ENCODE measurements at places on chromosomes 2 and 18. TPM values are rescaled to one million over a fixed set of nuclear protein-coding genes. Genes with fewer than 3 reads are reported as not detected.

DNA sequence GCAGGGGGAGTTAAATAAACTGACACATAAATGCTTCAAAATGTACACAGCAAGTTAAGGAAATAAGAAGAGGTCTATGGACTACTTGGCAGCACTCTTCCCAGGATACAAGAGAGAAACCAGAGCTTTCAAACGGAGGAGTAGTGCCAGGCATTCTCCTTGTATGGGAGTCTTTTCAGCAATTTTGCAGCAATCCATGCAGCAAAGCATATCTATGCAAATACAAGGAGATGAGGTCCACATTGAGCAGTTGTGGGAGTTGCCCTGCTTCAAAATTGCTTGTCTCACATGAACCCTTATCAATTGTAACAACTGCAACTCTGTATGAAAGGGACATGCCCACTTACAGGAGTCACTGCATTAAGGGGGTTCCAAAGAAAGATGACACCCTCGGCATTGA lies 37.8 kb downstream of the SCN9A start:
- no peaks in the 10 kb centered on the region for H3K4me1 ChIP-seq
- no peak overlapping the region for H3K4me3 ChIP-seq
- no peaks in the 10 kb centered on the region for H3K36me3 ChIP-seq
- DNase-seq = no peak
- no peak overlapping the region for H3K27ac ChIP-seq
- H3K27me3 ChIP-seq = no peaks in the 10 kb centered on the region

DNA sequence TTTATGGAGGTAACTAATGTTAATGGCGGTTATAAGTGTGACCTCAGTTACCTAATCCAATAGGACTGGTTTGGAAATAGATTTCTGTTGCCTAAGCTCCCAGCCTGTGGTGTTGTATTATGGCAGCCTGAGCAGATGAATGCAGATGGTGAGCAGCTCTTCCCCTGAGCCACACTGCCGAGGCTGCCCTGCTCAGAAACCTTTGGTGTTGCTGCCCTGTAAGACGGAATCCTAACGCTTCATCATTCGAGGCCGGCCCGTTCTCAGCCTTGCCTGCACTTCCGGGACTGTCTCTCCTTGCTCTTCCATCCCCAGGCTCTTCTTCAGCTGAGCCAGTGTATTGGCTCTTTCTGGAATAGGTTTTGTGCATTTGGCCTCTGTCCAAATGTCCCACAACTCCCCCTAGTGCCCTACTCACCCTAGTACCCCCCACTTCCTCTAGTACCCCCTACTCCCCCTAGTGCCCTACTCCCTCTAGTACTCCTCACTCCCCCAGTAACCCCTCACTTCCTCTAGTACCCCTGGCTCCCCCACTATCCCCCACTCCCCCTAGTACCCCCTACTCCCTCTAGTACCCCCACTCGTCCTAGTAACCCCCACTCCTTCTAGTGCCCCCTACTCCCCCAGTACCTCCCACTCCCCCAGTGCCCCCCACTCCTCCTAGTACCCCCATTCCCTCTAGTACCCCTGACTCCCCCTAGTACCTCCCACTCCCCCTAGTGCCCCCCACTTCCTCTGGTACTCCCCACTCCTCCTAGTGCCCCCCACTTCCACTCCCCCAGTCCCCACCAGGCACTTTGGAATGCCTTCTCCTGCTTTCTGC lies 106.0 kb upstream of the TAF1B start:
- H3K4me3 ChIP-seq = no peak overlapping the region
- no peak for DNase-seq
- no peak overlapping the region for H3K27ac ChIP-seq
- H3K36me3 ChIP-seq = no peaks in the 10 kb centered on the region
- H3K4me1 ChIP-seq = peaks cover 7% of the 10 kb centered on the region
- peaks cover 2% of the 10 kb centered on the region for H3K27me3 ChIP-seq

DNA sequence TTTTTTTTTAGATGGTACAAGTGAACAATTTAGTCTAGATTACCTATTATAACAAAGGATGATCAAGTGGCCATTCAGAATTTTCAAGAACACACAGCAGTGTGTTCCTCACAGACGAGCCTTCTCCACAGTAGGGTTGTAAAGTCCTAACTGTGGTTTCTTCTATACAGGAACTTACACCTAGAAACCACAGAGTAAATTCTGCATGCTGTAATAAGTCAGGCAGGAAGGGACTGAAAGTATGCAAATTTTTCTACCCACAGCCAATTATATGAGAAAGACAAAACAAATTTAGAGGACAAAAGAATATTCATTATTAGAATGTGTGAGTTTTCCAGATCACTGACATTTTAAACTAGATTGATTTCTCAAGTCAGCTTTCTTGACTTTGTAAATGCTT lies 99.5 kb downstream of the RBMS1 start:
- peaks cover 7% of the 10 kb centered on the region for H3K36me3 ChIP-seq
- H3K27me3 ChIP-seq = no peaks in the 10 kb centered on the region
- H3K4me1 ChIP-seq = peaks cover 62% of the 10 kb centered on the region

GRCh38 chr2:132276571-132276981 lies 114.8 kb upstream of the ANKRD30BL start:
- no peak overlapping the region for H3K4me3 ChIP-seq
- no peak for DNase-seq
- H3K4me1 ChIP-seq = no peaks in the 10 kb centered on the region
- H3K27me3 ChIP-seq = no peaks in the 10 kb centered on the region
- H3K36me3 ChIP-seq = no peaks in the 10 kb centered on the region

GRCh38 chr2:147538821-147539220 lies 306.0 kb upstream of the ACVR2A start:
- H3K4me1 ChIP-seq = no peaks in the 10 kb centered on the region
- H3K27me3 ChIP-seq = no peaks in the 10 kb centered on the region
- H3K27ac ChIP-seq = no peak overlapping the region
- H3K36me3 ChIP-seq = no peaks in the 10 kb centered on the region
- no peak for DNase-seq

GRCh38 chr2:18999198-18999597 lies 359.2 kb downstream of the OSR1 start:
- no peak overlapping the region for H3K4me3 ChIP-seq
- H3K36me3 ChIP-seq = no peaks in the 10 kb centered on the region
- no peak for DNase-seq
- no peak overlapping the region for H3K27ac ChIP-seq
- no peaks in the 10 kb centered on the region for H3K27me3 ChIP-seq

DNA sequence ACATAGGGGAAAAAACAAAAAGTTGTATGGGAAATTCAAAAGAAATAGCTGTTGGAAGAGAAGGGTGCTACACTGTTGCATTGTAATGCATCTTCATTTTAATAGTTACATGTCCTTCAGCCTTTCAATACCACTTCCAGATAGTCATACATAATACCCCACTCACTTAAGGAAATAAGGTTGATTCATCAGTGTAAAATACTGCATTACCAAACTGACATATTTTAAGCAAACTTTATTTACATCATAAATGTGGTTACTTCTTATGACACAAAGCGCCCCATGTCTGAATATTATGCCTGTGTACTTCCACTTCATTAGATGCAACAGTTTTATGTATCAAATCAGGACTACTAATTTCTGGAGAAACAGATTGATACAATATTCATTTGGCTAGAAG lies 4.5 kb downstream of the RBMS1 start:
- H3K4me1 ChIP-seq = peaks cover 4% of the 10 kb centered on the region
- H3K36me3 ChIP-seq = no peaks in the 10 kb centered on the region
- DNase-seq = no peak
- no peak overlapping the region for H3K27ac ChIP-seq
- H3K4me3 ChIP-seq = no peak overlapping the region

DNA sequence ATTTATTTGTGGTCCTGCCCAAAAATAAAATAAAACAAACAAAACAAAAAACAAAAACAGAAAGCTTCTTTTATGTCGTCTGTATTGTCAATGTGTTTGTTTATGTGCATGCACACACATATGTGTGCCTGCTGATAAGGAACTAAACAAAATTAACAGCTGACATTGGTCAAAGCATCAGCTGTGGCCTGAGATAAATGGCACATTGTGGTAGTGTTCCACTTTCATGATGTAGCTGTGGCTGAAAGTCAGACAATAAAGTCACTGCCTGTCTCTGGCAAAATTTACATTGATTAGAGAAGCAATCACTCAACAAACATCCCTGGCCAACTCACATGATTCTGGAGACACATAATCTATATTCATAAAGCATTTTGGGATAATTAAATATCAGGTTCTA lies 203.4 kb upstream of the PIK3C3 start:
- no peak for DNase-seq
- H3K4me1 ChIP-seq = no peaks in the 10 kb centered on the region
- no peak overlapping the region for H3K27ac ChIP-seq

DNA sequence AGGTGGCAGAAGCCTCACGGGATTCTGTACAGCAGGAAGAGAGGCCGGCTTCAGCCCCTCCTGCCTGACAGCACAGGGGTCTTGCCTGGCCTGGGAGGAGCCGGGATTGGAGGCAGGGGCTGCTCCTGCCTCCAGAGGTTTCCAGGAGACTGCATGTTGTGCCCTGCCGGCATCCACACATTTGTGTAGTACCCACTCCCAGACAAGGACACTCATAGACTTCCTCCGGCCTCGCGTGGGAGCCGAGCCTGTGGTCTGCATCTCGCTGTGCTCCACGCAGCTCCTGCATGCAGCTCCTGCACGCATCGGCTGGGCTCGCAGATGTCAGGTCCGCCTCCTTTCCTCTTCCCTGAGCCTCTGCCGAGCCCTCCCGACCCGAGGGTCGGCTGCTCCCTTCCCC lies 34.7 kb downstream of the TPO start:
- peaks cover 21% of the 10 kb centered on the region for H3K27me3 ChIP-seq
- no peak overlapping the region for H3K27ac ChIP-seq
- no peaks in the 10 kb centered on the region for H3K36me3 ChIP-seq
- no peak overlapping the region for H3K4me3 ChIP-seq
- no peaks in the 10 kb centered on the region for H3K4me1 ChIP-seq
- no peak for DNase-seq

GRCh38 chr2:2230433-2230817 lies 100.7 kb downstream of the MYT1L start:
- no peaks in the 10 kb centered on the region for H3K36me3 ChIP-seq
- no peak for DNase-seq
- H3K4me1 ChIP-seq = no peaks in the 10 kb centered on the region

DNA sequence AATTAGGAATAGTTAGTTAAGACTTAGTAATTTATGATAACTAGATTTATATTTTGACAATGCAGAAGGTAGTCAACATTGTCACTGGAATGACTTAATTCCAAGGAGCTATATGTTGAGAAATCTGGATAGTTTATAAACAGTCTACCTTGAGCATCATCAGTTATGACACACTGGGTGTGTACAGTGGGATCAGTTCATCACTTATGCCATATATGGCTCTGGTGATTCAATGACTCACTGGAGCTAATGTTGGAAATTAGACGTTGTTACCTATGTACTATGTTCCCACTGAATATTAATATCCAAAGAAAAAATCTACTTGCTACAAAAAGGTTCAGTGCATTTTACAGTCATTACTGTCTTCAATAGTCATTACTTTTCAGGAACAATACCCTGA lies 34.0 kb upstream of the ITPRID2 start:
- H3K4me3 ChIP-seq = no peak overlapping the region
- H3K27ac ChIP-seq = no peak overlapping the region
- DNase-seq = no peak

- H3K36me3 ChIP-seq = peaks cover 4% of the 10 kb centered on the region
- H3K4me3 ChIP-seq = no peak overlapping the region
- no peaks in the 10 kb centered on the region for H3K4me1 ChIP-seq
- no peak for DNase-seq
- no peaks in the 10 kb centered on the region for H3K27me3 ChIP-seq
Measured at GRCh38 chr2:44741507-44741906, 200.0 kb upstream of the SIX3 start.

- H3K4me1 ChIP-seq = no peaks in the 10 kb centered on the region
- no peak overlapping the region for H3K4me3 ChIP-seq
- DNase-seq = no peak
- peaks cover 9% of the 10 kb centered on the region for H3K27me3 ChIP-seq
Measured at GRCh38 chr18:25842665-25843064, 247.7 kb downstream of the SS18 start.

- peaks cover 5% of the 10 kb centered on the region for H3K4me1 ChIP-seq
- H3K4me3 ChIP-seq = no peak overlapping the region
- H3K36me3 ChIP-seq = no peaks in the 10 kb centered on the region
- peaks cover 24% of the 10 kb centered on the region for H3K27me3 ChIP-seq
- H3K27ac ChIP-seq = no peak overlapping the region
Measured at GRCh38 chr2:51613-52012, 5.3 kb upstream of the FAM110C start.

DNA sequence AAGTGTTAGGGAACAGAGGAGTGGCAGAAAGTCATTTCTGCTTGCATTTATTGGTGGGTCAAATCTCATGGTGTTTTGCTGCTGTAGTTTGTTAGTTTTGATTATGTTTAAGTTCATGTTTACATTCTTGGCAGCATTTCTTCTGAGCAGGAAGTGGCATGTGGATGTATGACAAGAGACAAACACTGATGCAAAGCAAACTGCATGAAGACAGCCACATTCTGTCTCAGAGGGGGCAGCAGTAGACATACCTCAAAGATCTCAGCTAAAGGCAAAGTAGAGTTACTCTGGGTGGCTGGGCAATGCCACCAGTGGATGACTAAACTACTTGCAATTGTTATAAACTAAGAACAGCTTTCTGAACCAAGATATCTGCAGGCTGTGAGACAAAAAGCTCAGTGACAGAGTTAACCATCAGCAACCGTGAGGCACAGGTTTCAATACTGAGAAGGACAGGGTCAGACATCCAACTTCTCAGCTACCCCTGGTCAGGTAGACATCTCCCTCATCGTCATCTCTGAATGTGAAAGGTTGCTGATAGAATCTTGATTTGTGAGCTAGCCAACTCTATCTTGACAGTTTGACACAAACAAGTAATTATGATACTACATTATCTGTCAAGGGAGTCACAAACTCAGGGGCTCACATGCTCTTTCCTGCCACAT lies 16.4 kb downstream of the GALNT3 start:
- H3K27ac ChIP-seq = peak overlapping the region; percentile 42
- no peaks in the 10 kb centered on the region for H3K27me3 ChIP-seq
- peaks cover 54% of the 10 kb centered on the region for H3K36me3 ChIP-seq
- H3K4me1 ChIP-seq = peaks cover 30% of the 10 kb centered on the region
- no peak overlapping the region for H3K4me3 ChIP-seq
- no peak for DNase-seq

DNA sequence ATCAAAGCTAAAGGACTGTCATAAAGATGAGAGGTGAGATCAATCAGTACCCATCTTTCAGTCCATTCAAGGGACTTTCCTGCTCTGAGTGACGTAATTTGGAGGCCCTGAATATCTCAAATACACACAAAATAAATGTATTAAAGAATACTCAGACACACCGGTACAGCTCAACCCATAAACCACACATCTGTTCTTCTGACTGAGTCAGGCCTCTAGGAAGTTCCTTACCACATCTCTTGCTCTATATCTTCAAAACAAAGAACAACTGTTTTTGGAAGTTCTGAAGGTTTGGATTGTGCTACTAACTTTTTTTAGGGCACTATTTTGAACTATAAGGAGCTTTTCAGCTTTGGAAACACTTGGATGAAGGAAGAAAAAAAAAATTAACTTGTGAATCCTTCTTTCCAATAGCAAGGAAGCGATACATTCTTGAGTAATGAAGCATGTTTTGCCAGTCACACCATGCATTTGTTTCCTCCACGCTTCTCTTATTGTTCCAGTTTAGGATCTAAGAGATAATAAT lies 866.5 kb upstream of the VRK2 start:
- no peak overlapping the region for H3K27ac ChIP-seq
- no peaks in the 10 kb centered on the region for H3K4me1 ChIP-seq
- no peak for DNase-seq

- no peak overlapping the region for H3K4me3 ChIP-seq
- H3K4me1 ChIP-seq = peaks cover 71% of the 10 kb centered on the region
- no peaks in the 10 kb centered on the region for H3K27me3 ChIP-seq
- peak overlapping the region; percentile 65 for H3K27ac ChIP-seq
- no peak for DNase-seq
Measured at GRCh38 chr2:136141510-136142149, 23.7 kb upstream of the CXCR4 start.

CABYR gene
- 2.8 TPM for total RNA-seq

FAP gene
- not detected for total RNA-seq

SERPINB11 gene
- total RNA-seq = not detected

RAB31 gene
- 36.0 TPM for total RNA-seq

AOX1 gene
- not detected for total RNA-seq

CLK1 gene
- 173 TPM for total RNA-seq

Measured in activated B cell treated with CpG ODN at 0.5 μM for 24 hours (primary cell).